ENCODE measurements at places on chromosomes 3 and 15.
A peak's percentile ranks its signal among the peaks of the same experiment; 100 is the strongest.

- no peak for DNase-seq
Measured at GRCh38 chr15:44243141-44243540, 45.4 kb upstream of the GOLM2 start.

GRCh38 chr3:29335943-29336342 lies 55.1 kb downstream of the RBMS3 start:
- DNase-seq: no peak

GRCh38 chr3:113312416-113312815 lies 101.1 kb downstream of the BOC start:
- DNase-seq: no peak

DNA sequence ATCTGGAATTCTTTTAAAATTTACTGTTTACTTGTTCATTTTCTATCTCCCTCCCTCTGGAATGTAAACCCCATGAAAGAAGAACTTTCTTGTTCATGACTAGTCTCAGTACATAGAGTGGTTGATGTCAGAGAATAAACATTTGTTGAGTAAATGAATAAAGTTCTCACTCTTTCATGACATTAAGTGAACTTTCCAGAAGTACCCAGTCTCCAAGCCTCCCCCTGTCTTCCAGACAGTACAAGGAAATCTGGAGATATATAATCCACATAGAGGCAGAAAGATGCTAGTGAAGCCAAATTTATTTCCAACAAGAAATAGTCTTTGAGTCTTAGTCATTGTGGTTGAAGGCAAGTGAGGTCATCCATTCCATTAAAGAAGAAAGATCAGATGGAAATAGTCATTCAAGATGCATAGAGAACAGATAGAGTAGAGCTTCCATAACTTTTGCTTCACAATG lies 71.5 kb upstream of the GALNT15 start:
- peak; percentile 47 for DNase-seq

DNA sequence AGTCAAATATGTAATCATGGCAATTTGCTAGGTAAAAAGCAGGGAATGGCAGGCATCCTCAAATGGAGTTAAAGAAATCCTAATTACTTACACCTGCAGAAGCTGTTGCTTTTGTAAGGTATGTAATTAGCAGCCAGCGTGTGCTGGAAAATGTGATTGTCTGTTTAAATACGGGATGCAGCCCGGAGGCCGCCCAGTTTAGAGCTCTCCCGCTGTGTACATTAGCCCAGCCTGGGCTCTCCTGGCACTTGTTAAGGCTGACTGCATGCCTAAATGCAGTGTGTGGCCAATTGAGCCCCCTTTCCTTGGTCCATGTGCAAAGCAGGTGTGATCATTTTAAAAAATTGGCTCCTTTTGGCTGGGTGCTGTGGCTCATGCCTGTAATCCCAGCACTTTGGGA lies 9.0 kb downstream of the DPH3 start:
- DNase-seq: no peak

DNA sequence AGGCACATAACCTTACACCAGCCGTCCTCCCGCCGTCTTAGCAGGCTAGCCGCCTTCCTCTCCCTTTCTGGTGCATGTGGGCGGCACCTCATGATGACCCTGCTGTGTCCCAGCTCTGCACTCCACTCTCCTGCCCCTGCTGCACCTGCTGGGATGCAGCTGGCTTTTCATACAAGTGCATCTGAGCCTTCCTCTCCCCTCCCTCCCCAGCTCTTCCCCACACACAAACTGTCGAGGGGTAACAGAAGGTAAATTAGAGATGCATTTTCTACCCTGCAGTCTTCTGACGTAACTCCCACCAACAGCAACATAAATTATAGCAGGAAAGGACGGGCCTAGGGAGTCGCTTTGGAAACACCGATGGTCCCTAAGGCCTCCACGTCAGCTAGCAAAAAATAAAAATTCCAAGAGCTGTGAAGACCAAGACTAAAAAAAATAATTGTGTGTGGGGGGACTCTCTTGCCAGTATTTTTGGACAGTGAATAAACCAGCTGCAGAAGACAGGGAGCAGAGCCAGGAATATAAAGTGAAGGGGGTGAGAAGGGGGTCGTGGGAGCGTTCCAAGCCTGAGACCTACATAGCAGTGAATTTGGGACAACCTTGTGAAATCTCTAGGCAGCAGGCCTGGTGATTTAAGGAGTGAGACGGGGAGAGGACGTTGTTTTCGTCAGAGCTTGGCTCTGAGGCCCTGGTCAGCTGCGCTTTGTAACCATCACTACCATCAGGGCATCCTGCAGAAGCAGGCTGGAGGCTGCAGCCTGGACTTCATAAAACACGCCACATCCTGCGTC lies 216.2 kb downstream of the ADAMTS17 start:
- DNase-seq: no peak

DNA sequence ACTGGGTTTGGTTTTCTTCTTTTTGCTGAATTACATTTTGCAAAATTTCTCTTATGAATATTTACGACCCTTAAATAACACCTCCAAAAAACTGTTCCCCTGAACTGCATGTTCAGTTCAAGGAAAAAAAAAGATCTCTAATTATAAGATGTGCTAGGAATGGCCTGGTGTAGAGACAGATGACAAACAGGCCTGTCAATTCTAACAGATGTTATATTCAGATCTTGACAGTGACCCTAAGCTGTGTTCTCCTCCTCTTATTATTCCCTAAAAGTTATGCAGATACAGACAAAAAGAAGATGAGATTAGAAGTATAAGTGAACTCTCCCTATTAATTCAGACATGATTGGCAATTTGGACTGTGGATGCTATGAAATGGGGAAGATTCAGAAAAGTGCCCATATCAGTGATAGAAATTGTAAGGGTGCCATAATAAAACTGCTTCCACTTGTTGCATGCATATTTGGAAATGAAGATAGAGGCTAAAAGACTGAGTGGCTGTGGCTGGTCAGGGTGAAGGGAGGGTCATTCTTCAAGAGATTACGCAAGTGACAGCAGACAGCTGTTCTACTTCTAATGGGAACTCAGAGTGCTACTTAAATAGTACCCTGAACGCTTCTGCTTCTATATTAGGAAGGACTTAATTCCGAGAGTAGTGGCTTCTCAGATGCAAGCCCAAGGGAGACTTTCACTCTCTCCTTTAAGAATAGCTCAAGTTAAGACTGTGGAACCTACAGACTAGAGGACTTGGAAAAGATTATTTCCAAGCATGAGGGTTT lies 75.5 kb downstream of the ADAMTS9 start:
- peak; percentile 56 for DNase-seq

- no peak for DNase-seq
Measured at GRCh38 chr15:66875588-66876420, 173.8 kb downstream of the SMAD6 start.

- no peak for DNase-seq
Measured at GRCh38 chr15:72614810-72615532, 39.5 kb upstream of the GOLGA6B start.

DNA sequence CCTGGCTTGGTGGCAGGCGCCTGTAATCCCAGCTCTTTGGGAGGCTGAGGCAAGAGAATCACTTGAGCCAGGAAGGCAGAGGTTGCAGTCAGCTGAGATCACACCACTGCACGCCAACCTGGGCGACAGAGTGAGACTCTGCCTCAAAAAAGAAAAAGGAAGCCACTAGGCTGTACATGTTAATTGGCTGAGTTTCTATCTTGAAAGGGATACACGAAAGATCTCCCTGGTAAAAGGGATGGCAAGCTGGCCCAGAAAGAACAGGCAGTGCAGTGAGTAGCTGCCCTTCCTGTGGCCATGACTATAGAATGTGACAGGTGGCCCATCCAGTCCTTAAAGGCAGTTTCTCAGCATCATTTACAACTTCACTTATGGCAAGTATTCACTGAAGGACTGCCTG lies 12.3 kb downstream of the LRIG1 start:
- DNase-seq: no peak

DNA sequence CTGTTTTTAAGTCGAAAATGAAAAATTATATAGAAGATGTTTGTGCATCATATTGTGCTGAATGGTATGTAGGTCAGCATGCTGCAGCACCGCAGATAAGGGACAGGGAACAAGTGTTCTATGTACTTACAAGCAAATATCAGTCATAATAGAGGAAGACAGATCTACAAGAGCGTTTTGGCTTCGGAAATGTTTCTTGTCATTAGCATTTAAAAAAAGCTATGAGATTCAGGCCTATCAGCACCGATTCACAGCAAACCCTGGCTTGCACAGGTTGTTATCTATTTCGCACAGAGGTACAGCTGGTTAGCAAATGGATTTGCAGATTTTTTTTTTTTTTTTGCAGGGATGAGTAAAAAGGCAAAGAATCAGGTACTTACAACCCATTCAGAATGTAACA lies 204.2 kb upstream of the TBC1D5 start:
- no peak for DNase-seq

DNA sequence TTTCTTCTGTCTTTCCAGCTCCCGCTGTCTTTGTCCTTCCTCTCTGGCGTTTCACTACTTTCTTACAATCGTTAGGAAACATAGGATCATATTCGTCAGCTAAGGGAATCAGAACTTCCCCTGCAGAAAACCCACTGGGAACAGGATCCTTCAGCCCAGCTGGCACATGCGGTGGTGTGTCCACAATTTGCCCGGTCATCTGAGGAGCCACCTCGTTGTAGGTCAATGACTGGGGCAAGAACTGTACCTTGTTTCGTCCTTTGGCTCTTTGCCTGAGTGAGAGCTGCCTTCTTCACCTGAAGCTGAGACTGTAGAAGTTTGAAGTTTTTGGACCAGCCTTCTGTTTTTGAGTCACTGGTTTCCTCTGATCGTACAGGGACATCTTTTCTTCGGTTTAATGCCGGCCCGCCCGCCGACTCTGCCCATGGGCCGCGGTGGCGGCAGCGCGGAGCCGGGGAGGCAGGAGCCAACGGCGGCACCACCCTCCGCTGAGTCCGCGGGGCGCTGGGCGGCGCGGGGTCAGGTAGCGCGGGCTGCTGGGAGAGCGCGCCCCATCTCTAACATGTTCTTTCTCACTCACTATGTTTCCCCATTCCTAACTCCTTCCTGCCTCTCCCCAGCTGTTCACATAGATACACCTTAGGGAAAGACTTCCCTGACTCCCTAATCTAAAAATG lies 214.1 kb upstream of the NANOGP8 start:
- DNase-seq: no peak

DNA sequence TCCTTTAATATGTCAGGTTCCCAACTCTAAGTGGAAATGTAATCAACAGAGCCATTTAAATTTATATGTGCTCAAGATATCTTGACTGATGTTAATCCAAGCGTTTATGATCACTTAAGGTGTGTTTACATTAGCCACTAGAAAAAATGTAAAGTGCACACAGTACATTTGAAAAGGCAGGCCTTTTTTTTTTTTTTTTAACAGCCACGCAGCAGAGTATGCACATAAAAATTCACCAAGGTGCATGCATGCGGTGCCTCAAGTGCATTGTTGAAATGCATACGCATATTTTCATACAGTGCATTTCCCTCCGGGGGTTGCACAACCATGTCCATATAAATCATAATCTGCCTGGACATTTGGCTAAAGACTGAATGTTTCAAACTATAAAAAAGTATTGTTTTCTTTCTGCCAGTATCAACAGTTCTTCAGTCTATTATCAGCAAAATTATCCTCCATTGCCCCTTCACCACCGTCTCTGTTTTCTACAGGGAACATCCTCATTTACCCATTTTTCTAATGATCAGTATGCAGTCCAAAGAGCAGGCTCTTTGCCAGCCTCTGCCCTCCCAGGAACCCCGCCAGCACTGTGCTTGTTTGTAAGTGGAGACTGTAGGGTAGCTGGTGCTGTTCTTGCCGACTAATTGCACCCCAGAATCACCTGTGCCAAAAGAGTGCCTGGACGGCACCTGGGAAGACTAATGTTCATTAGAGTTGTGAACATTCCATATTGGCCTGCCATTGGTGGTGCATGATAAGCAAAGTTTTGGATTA lies 611.2 kb upstream of the CFAP20DC start:
- no peak for DNase-seq

- no peak for DNase-seq
Measured at GRCh38 chr3:28114893-28115292, 126.5 kb upstream of the CMC1 start.

GRCh38 chr3:73538486-73538885 lies 86.3 kb downstream of the PDZRN3 start:
- DNase-seq: no peak

DNA sequence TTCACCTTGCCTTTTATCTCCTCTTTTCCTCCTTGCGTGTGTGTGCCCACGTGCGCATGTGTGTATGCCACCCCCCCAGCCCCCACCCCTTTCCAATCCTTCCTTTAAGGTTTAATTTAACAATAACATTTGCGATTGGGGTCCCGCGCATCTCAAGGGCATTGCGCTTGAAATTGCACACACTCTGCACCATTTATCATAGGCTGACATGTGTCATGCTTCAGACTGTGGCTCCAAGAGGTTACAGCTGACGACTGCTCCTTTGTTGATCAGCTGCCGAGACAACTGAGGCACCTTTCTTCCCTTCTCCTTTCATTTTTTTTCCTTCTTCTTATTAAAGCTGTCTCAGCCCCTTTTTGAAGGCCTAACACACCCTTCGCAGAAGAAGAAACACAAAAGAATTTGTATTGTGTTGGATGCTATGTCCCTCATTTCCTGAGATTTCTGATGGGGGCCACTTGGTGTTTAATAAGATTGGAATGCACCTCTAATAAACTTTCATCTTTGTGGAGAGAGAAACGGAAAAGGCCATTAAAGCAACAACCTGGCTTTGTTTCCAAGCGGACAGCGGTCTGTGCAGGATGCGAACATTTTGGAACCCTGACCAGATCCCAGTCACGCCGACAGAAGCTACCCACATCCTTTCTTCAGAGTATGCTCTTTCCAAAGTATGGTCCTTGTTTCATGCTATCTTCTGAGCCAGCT lies 470.1 kb downstream of the MCTP2 start:
- DNase-seq: no peak

- no peak for DNase-seq
Measured at GRCh38 chr15:62684123-62684808, 358.3 kb upstream of the TPM1 start.

DNA sequence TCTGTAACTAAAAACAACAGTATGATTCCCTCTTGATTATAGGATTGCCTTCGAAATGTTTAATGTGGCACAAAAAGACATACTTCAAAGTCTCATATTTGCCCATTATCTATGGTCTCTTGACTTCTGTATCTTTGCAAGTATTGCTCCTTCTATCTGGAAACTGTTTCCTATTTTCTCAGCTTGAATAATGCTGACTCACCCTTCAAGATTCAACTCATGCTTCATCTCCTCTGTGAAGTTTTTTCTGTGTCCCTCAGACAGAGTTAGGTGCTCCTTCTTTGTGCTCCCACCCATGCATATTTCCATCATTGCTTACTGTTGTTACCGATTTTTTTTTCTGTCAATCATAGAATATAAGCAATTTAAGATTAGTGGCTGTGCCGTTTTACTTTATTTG lies 192.8 kb upstream of the ROBO1 start:
- no peak for DNase-seq

- peak; percentile 30 for DNase-seq
Measured at GRCh38 chr3:189233225-189233858, 61.6 kb downstream of the TPRG1 start.

DNA sequence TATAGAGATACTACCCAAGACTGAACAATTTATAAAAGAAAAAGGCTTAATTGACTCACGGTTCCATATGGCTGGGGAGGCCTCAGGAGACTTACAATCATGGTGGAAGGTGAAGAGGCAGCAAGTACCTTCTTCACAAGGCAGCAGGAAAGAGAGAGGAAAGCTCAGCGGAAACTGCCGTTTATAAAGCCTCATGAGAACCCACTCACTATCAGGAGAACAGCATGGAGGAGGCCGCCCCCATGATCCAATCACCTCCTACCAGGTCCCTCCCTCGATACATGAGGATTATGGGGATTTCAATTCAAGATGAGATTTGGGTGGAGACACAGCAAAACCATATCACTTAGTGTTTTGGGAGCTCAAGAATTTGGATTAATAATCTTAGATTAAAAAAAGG lies 240.2 kb downstream of the UACA start:
- DNase-seq: no peak

Measured in skeletal muscle cell (primary cell).